ENCODE measurements at places on chromosomes 3 and 15.

DNA sequence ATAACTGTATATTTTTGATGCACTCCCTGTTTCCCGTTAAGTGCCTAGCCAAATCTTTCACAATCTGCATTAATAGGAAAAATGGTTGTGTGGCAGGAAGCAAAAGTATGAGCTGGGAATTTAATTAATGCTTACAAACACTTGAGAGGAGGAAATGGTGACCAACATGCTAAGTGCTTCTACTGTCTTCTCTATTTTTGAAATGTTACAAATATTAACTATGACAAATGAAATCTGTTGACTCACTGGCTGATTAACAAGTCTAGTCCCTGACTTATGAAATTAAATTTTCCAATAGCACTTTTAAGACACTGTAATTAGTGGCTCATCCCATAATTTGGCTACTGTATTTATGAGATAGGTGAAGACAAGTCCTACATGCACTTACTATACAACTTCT, 446.9 kb upstream of the DPPA4 start:
- H3K27ac ChIP-seq, result no peak overlapping the region
- H3K36me3 ChIP-seq, result peaks cover 3% of the 10 kb centered on the region
- peaks cover 2% of the 10 kb centered on the region for H3K27me3 ChIP-seq
- no peak for DNase-seq
- no peaks in the 10 kb centered on the region for H3K4me1 ChIP-seq
- H3K4me3 ChIP-seq, result no peak overlapping the region

GRCh38 chr15:39907216-39907615, 12.8 kb downstream of the GPR176 start:
- H3K36me3 ChIP-seq, result peaks cover 45% of the 10 kb centered on the region
- no peaks in the 10 kb centered on the region for H3K27me3 ChIP-seq
- no peak overlapping the region for H3K4me3 ChIP-seq
- H3K4me1 ChIP-seq, result peaks cover 80% of the 10 kb centered on the region
- DNase-seq, result no peak

GRCh38 chr3:42826141-42826540, 16.9 kb downstream of the ACKR2 start:
- peaks cover 16% of the 10 kb centered on the region for H3K27me3 ChIP-seq
- no peak overlapping the region for H3K4me3 ChIP-seq
- peaks cover 3% of the 10 kb centered on the region for H3K36me3 ChIP-seq
- H3K27ac ChIP-seq, result no peak overlapping the region
- DNase-seq, result no peak
- peaks cover 12% of the 10 kb centered on the region for H3K4me1 ChIP-seq

GRCh38 chr3:142027735-142028134, 121.6 kb downstream of the TFDP2 start:
- no peaks in the 10 kb centered on the region for H3K27me3 ChIP-seq
- DNase-seq, result peak; percentile 32
- H3K4me1 ChIP-seq, result peaks cover 39% of the 10 kb centered on the region
- no peaks in the 10 kb centered on the region for H3K36me3 ChIP-seq

- DNase-seq, result no peak
- peaks cover 18% of the 10 kb centered on the region for H3K4me1 ChIP-seq
- H3K27ac ChIP-seq, result no peak overlapping the region
- no peaks in the 10 kb centered on the region for H3K36me3 ChIP-seq
- H3K27me3 ChIP-seq, result no peaks in the 10 kb centered on the region
- H3K4me3 ChIP-seq, result no peak overlapping the region
These were observed 4.9 kb upstream of the C3orf49 start for GRCh38 chr3:63814237-63814636.
